Nucleus accumbens (tissue), 56 donors: ENCODE measurements at places on chromosomes 6 and 20.

DNA sequence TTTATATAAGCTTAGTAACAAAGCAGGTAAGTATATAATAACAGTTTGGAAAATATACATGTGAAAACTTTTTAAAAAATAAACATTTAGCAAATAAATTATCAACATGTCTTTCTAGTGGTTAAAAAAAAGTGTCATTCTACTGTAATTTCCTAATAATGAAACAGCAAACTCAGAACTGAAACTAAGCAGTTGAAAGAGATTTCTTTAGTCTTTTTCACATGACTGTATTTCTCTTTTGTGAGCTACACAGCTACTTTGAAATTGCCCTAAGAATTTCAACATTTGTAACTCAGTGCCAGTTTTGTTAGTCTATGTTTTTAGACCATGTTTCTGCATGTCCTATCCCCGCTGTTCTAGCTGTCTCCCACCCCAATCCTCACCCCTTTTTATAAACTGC is 28.4 kb upstream of the SDHAF4 start:
- DNase-seq = no peak

DNA sequence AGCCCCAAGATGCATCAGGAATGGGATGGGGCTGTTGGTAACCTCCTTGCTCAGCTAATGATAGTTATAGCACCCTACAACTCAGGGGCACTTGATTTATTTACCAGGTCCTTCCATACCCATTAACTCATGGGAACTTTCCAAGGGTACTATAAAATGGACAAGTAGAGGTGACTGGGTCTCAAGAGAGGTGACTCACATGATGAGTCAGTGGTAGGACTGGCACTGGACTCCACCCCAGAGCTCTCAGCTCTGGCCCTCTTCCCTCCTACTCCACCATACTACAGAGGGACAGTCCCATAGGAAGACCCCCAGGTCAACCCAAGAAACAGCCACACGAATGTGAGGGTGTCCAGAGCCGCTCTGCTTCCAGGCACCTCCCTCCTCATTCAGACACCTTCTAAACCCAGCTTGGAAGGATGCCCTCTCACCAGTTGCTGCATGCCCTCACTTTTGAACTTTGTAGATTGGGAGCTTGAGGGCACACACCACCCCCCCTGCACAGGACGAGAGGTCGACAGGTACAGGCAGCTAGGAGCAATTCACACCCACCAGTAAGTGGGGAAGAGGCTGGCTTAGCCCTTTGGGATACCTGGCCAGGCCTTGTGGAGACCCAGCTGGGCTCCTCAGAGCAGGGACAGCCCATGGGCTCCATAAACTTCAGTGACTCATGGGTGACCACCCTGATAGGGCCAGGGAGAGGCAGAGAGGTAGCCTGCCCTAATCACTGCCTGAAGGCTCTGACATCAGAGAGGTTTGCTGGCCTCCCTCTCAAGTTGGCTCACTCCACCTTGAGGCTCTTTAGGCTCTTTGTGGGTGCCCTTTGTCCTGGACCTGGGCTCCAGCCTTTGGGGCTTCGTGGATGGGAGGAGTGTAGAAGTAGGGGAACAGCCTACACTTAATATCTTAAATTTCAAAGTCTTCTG is 81.6 kb upstream of the MLN start:
- DNase-seq = no peak

GRCh38 chr20:5465604-5465927 is 148.8 kb upstream of the PROKR2 start:
- no peak for DNase-seq

DNA sequence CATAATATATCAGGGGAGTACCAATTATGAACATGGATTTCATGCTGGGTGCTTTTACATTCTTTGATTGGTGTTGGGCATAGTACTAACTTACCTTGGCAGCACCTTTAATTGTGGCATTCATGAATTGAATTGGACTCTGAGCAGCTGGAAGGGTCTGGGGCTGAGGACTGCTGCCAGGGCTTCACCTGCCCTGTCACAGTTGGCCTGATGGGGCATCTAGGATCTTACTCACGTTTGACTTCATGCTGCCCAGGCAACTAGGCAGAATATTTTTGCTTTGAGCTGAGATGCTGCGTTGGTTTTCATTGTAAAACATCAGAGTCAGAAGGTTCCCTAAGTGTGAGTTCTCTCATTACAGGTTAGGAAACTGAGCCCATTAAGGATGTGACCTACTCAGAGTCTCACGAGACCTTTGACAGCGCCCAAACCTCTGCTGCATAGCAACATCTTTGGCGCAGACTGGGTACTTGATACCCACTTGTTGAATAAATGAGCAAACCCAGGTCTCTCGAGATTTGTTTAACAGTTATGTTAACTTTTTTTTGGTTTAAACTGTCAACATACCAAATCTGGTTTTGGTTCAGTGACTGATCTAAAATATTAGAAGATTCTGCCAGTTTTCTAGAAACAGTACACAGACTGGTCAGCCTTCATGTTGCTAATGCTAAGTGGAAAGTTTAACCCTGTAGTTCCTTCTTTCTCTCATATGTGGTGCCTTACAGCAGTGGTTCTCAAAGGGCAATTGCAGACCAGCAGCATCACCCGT is 104.9 kb downstream of the TCP11 start:
- no peak for DNase-seq

DNA sequence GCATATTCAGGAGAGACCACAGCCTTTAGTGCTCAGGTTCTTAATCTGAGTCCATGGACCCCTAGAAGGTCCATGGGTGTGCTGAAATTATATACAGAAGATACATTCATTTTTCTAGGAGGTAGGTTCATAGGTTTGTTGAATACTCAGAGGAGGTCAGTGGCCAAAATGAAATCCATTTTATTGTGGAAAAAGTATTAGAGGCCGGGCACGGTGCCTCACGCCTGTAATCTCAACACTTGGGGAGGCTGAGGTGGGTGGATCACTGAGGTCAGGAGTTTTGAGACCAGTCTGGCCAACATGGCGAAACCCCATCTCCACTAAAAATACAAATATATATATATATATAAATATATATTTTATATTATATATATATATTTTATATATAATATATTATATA is 9.0 kb upstream of the UST start:
- no peak for DNase-seq

GRCh38 chr6:16406966-16407365 is 168.6 kb downstream of the GMPR start:
- DNase-seq = no peak

- DNase-seq = no peak
These were observed 18.4 kb downstream of the CD83 start for GRCh38 chr6:14135893-14136539.

- DNase-seq = no peak
These were observed 201.3 kb upstream of the BTBD3 start for GRCh38 chr20:11716239-11716944.

GRCh38 chr20:59574308-59574707 is 30.0 kb upstream of the PHACTR3 start:
- DNase-seq = no peak

DNA sequence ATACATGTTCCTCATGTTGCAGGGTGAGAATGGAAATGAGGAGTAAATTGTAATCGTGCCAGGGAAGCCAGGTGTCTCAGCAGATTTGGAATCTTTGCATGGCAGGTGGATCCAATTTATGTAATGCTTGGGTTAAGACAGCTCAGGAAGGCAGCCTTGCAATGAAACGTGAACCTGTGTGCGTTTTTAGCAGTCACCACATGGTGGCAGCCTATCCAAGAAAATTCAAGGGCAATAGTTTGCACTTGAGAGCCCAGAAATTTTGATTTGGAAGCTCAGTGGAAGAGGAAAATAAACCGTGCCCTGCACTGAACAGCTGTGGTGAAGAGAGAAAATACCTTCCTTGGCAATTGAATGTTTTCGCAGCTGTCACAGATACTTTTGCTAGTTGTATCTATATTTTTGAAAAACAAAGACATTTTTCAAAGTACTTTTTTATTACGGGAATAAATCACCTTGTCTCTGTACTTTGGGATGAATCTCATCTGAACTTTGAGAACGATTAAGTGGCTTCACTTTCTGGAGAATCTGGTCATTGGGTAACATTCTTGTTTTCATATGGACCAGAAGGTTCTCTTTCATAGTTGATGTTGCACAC is 26.5 kb downstream of the MTHFD1L start:
- peak; percentile 49 for DNase-seq

DNA sequence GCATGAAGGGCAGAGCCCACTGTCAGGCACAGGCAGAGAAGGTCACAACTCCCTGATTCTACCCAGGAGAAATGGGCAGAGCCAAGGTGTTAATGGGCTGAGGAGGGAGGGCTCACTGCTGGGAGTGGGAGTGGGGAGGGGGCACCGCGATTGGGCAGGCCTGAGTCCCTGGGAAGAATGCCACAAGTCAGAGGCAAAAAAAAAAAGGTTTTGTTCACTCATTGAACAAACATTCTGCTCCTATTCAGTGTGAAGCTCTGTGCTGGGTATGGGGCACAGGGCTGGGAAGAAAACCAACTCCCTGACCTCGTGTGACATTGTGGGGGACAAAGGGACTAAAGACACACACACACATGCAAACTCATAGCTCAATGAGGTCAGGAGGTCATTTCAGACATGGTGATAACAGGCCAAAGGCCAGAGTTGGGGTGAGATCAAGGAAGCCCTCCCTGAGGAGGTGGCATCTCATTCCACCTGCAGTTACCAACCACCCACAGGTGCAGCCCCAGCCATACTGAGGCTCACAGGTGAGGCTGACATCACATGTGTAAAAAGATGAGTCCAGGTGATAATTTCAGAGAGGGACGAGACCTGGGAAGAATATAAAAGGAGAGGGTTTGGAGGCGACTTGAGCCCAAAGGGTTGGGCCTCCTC is 3.2 kb upstream of the PMEPA1 start:
- no peak for DNase-seq

- no peak for DNase-seq
These were observed 90.7 kb upstream of the ARID1B start for GRCh38 chr6:156686301-156686994.

GRCh38 chr20:49179368-49180277 is 8.5 kb downstream of the STAU1 start:
- no peak for DNase-seq

DNA sequence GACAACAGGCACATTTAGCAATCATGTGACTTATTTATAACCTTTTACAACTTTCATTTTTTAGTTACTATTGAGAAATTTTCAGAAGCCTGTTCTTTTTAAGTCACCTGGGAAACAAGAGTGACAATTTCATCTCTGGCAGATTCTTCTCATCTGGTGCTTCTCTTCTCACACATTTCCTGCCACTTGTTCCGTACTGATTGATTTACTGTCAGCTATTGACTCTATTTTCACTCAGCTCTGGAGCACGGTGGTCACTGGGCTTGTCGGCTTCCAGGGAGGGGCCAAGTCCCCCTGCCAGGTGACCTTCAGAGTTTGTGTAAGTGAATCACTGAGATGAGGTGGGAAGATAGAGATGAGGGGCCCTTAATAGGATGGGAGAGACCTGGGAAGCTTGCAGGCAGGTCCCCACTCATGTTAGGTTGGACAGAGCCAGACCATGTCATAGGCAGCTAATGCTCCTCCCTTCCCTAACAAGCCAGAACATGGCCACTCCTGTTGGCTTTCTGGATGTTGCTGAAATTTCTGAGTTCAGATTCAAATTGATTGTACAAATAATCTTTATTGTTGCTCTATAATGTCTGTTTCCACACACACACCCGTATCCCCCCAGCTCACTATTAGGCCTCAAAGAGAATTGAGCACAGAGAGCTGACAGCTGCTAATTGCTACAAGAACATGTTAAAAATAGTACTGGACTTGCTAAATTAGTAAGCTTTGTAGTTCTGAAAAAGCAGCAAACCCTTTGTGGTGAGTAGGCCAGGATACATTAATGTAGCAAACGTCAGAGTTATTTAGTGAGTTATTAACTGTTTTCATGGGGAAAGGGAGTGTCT is 13.3 kb downstream of the DUSP22 start:
- no peak for DNase-seq

DNA sequence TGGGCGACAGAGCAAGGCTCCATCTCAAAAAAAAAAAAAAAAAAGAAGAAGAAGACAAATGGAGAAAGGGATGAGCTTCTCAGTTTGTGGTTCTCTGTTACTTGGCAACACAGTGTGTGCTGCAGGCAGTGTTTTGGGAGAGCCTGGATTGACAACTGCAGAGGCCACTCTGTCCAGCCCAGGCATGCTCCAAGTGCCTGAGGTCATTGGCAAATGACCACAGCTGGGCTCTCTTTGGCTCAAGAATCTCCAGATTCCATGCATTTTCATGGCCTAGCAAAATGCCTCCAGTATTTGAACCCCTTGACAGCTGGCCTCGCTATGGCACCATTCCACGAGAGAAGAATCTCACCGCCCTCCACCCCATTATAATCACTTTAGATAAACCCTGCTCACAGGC is 126.2 kb downstream of the ANKRD60 start:
- DNase-seq = no peak

GRCh38 chr6:5302220-5302946 is 41.1 kb downstream of the FARS2 start:
- no peak for DNase-seq

DNA sequence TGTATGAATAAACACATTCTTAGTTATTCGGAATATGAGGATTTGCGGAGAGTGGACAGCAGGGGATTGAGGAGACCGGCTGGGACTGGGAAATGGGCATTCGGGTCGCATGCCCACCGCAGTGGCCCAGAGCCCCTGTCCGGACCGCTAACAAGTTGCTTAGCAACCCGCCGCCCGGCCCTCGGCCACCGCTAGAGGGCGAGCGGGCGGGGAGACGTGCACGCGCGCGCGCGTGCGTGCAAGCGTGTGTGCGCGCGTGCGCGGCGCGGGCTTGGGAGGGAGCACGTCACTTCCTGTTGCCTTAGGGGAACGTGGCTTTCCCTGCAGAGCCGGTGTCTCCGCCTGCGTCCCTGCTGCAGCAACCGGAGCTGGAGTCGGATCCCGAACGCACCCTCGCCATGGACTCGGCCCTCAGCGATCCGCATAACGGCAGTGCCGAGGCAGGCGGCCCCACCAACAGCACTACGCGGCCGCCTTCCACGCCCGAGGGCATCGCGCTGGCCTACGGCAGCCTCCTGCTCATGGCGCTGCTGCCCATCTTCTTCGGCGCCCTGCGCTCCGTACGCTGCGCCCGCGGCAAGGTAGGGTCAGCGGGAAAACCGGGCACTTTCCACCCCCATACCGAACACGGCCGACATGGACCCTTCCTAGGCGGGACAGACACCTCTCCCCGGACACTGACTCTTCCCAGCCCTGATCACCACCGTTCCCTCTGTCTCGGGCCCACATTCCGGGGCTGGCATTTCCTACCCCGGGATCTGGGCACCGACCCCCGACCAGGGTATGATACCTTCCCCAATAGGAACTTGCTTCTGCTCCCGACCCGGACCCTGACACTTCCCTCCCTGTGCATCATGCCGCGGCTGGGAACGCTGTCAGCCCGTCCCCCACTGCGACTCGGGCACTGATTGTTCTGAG is at the start of gene HM13:
Gene HM13, plus strand, starts transcription at position 289 of the 918 bp plus-strand sequence. Its CDS starts 110 bp downstream, at position 399.
- DNase-seq = peak; percentile 83

GRCh38 chr6:137794516-137795201 is 72.4 kb upstream of the TNFAIP3 start:
- no peak for DNase-seq

- no peak for DNase-seq
These were observed 862.7 kb upstream of the FLRT3 start for GRCh38 chr20:15200147-15200565.

DNA sequence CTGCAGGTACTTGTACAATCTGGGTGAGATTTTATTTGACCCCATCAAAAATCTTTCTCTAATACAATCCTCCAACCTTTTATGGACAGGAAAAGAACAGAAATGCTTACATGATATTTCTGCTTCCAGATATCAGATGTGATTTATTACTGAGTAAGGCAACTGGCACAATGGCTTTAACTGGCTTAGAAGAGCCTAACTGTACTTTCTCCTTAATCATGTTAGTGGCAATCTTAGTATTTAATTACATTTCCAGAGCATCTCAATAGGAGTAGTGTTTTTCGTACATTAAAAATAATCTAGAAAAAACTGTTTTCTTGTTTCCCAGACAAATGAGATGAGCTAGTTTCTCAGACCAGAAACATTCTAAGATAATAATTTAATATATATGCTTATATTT is 251.6 kb downstream of the KCNQ5 start:
- no peak for DNase-seq
